ENCODE measurements at places on chromosomes 3 and 15.

DNA sequence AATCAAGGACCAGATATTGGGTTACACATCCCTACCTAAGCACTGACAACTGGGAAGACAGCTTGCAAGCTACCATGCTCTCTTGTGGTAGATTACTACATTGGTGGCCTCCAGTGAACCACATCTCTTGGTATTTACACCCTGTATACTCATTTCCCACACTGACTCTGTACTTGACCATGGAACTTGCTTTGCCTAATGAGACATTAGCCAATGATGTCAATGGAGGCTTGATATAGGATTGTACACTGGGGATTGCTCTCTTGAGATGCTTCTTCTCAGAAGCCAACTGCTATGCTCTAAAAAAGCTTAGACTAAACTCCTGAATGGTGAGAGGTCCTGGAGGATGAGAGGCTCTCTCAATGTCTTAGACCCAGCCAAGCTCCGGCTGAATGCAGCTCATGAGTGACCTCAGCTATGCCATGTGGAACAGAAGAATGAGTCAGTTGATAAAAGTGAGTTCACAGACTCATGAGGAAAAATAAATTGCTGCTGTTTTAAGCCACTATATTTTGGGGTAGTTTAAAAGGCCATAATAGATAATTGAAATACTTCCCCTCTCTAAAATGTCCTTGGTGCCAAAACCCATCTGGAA is 61.5 kb upstream of the GALNT15 start:
- DNase-seq: no peak

DNA sequence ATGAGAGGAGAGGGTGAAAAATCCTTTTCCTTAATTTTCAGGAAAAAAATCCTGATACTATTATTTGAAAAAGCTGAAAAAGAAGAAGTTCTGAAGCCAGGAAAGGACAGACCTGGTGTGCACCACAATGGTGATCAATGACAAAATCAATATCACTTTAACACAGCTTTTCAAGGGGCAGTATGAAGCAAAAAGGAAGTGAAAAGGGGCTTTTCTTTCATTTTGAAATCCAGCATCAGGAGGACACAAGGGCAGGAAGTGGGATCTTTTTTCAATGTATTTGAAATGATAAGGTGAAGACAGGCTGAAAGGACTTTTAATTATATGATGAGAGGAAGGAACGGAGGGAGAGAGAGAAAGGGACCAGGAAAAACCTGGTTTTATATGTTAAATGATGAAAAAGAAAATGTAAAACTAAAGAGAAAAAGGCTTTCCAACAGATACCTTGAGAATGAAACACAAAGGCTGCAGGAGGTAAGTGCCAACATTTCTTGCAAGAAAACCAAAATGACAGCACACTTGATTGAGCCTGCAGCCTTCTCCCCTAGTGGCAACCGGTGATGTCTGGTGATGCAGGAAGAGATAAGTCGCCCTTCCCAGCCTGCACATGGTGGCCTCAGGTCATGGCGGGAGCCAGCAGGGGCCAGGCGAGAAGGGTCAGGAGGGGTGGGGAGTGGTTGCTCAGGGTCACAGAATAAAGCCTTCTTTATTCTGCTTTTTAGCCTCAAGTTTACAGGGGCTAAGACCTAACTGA is 236.7 kb upstream of the WNT5A start:
- no peak for DNase-seq

DNA sequence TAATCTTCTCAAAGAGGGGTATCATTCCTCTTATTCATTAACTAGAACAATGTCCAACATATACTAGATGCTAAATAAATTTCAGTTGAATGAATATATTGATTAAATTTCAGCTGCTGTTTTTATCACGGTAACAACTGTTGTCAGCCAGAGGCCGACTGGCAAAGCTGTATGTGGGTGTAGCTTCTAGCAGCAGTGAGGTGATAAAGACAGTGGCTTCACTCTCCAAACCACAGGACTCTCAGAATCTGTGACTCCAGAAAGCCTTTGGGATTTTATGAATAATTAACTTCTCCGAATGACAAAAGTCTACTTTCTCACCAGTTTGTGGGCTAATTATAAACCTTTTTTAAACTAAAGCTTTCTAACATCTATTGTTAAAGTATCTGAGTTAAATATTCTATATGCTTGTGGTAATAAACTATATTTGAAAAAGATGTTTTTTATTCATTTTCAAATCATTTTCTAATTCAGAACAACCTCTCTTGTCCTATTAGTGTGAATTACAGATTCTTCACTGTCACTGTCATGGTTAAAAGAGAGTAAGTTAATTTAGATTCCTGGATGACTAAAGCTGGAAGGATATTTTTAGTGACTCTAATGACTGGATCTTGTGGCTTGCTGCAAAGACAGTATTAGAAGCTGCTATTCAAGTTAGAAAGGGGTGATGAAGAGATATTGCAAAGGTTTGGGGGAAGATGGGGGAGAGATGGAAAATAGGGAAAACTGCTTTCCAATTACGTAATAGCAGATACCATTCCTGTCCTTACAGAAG is 796.4 kb upstream of the ARPP21 start:
- no peak for DNase-seq

DNA sequence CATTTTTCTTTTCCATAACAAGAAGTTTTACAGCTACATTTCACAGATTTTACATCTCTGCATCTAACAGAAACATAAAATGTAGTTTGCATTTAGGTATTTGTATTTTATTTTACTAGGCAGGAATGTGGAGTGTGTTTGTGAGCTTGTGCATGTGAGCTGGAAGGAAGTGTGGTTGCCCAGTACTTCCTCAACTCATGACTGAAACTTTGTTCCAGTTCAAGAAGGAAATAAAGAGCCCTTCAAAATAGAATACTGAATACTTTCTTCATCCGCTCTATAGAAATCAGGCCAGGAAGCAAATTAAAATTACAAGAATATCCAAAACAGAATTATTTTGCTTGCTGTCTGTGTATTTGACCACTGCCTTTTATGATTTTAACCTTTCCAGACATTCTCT is 81.3 kb downstream of the CHL1 start:
- no peak for DNase-seq

DNA sequence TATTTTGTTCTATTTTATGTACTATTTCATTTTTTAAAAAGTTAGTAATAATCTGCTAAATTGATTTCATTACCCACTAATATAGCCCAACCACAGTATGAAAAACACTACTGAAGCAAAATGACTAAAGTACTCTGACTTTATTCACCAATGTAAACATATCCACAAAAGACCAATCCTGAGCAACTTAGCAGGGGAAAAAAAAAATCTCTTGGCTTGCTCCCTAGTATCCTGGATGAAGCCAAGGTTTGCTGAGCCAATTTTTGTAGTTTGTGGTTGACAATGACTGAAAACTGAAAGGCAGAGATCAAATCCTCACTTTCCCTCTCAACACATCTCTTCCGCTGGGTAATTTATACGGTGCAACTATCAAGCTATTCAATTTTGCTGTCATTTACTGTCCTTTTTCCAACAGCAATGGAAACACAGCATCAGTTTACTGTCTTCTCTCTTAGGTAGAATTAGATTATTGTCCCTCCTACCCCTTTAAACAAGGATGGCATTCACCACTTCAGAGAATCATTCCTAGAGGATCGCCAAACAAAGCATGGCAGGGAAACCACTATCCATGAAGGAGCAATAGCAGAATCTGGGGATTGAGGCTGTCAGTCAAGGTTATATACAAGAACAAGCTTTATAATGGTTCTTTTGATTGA is 149.7 kb downstream of the THRB start:
- no peak for DNase-seq

- no peak for DNase-seq
Observed at GRCh38 chr15:93046120-93046519, 42.9 kb downstream of the RGMA start.

All from stimulated activated CD8-positive, alpha-beta memory T cell treated with anti-CD3 and anti-CD28 coated beads, Interleukin-7, amount 100 ng/mL, for 1 hour (primary cell).